Muscle of leg (tissue), 16 donors: ENCODE measurements at places on chromosomes 6 and 20. TPM values are rescaled to one million over a fixed set of nuclear protein-coding genes. Genes with fewer than 3 reads are reported as not detected.

TBXT gene
- total RNA-seq: not detected

- no peaks in the 10 kb centered on the region for H3K36me3 ChIP-seq
- no peaks in the 10 kb centered on the region for H3K4me1 ChIP-seq
- H3K27ac ChIP-seq: no peak overlapping the region
- H3K27me3 ChIP-seq: no peaks in the 10 kb centered on the region
These were observed 151.5 kb downstream of the BFSP1 start for GRCh38 chr20:17379651-17380050.

DNA sequence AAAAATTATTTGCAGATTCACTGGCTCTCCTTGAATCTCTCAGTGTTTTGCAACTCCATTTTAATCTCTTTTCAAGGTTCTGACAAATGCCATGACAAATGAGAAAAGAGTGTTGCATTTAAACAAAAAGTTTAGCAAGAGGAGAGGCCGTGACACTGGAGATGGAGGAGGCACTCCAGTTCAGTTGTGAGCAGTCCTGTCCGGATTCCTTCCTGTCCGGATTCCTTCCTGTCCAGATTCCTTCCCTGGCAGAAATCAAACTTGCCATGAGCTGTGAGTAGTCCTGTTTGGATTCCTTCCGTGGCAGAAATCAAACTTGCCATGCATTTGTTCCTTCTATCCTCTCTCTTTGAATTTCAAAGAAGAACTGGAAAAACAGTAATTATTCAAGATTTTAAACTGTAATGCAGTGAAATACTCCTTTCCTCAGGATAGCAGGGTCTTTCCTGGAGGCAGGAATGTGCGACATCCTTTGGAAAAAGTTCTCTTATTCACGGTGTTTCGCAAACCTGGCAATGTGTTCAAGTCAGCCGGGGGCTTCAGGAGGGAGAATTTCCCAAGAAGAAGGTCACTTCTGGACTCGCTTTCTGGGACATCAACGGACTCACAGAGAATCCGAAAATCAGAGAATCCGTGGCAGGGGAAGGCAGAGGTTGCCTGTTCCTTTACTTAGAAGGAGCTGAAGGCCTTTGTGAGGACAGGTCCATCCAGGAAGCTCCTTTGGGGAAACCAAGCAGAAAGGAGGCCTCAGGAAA lies 48.7 kb upstream of the DACT2 start:
- peaks cover 2% of the 10 kb centered on the region for H3K27me3 ChIP-seq
- H3K4me1 ChIP-seq: peaks cover 26% of the 10 kb centered on the region
- H3K36me3 ChIP-seq: no peaks in the 10 kb centered on the region

DNA sequence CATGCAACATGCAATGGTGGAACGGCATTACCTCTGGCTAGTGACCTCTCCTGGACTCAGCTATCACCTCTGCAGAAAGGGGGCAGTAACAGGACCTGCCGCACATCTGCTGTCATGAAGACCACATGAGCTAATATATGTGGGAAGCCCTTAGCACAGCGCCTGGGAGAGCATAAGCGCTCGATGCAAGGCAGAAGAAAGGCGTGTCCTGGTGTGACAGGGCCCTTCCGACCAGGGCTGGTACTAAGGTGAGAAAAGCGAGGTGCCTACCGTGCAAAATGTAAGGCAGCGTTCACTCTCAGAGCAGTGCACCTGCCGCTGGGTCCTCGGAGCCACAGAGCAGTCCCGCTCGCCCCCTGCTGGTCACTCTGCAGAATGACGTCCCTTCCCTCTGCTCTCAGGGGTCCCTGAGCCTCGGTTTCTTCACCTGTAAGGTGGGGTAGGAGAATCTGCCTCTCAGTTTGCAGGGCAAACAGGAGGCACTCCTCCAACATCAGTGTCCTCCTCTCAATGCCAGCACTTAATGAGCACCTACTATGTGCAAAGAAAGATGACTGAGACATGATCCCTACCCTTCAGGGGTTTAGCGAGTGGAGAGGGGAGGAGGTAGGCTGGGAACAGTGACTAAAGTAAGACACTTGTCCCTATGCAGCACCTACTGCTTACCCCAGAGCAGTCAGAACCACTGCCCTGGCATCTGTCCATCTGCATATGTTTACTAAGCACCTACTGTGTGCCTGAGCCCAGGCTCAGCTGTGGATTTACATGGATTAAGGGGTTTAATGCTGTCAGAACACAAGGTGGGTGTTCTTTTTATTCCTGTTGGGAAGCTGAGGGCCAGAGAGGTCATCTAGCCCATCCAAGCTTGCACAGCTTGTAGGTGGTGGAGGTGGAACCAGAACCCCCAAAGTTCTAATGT lies 41.1 kb upstream of the PTGIS start:
- no peak overlapping the region for H3K4me3 ChIP-seq
- no peaks in the 10 kb centered on the region for H3K27me3 ChIP-seq
- H3K36me3 ChIP-seq: no peaks in the 10 kb centered on the region
- H3K4me1 ChIP-seq: peaks cover 37% of the 10 kb centered on the region
- DNase-seq: peak; percentile 59

DNA sequence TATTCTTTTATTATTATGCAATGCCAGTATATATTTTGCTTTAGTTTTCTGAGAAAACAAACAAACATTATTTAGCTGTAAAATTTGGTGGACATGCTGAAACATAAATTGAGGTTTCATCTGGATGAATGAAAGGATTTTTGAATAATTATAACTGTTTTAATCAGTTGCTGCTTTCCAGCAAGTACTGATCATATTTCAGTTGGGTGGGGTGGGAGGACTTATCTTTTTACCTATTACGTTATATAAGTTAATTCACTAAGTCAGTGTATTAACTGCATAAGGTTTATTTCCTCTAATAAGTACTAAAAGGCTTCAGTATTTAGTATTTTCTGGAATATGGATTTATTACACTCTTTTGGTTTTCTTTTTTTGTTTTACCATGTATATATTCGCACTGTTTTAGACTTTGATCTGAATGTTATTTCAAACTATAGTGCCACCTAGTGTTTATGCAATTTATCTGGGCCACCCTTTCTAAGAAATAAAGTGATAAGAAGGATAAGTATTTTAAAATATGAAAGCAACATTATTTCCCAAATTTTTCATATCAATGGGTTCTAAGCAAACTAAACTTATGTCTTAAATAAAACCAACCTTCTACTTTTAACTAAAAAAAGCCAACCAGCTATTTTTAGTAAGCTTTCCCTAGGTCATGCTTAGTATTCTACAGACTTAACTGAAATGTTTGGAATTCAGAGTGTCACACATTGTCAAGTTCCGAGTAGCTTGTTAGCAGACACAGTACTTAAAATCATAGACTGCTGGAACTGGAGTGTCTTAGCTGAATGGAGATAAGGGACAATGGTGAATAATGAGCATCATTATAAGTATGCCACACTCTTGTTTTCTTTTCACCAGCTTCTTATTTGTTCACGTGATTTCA lies 105.4 kb upstream of the MCHR2 start:
- no peaks in the 10 kb centered on the region for H3K4me1 ChIP-seq
- H3K4me3 ChIP-seq: no peak overlapping the region
- peak; percentile 10 for DNase-seq
- H3K27ac ChIP-seq: no peak overlapping the region
- H3K27me3 ChIP-seq: no peaks in the 10 kb centered on the region

- H3K27ac ChIP-seq: no peak overlapping the region
- H3K4me1 ChIP-seq: peaks cover 4% of the 10 kb centered on the region
These were observed 89.8 kb downstream of the TOX2 start for GRCh38 chr20:44004306-44004915.

DNA sequence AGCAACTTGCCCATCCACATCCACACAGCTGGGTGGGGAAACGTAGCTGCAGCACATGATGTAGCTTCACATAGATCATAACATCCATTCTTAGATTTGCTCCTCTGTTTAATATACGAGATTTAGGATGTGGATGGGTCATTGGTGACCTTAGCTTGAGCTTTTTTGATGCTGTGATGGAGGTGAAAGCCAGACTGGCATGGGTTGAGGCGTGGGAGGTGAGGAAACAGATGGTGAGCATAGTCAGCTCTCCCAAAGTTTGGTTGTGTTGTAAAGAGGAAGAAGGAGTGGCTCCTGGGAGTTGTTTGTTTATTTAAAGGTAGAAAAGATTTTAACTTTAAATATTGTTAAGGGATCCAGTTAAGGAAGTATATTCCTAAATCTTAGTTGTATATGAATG lies 5.3 kb downstream of the ARFGEF2 start:
- peaks cover 8% of the 10 kb centered on the region for H3K4me1 ChIP-seq
- H3K4me3 ChIP-seq: no peak overlapping the region
- no peaks in the 10 kb centered on the region for H3K27me3 ChIP-seq
- no peak overlapping the region for H3K27ac ChIP-seq
- H3K36me3 ChIP-seq: no peaks in the 10 kb centered on the region
